Ureter (tissue), 1 donor: ENCODE measurements at places on chromosomes 7 and 10. TPM values are rescaled to one million over a fixed set of nuclear protein-coding genes. Genes with fewer than 3 reads are reported as not detected.

GNAT3 gene
- total RNA-seq = not detected

SPDYE8 gene
- total RNA-seq = not detected

PGAM2 gene
- 0.62 TPM for total RNA-seq

CALHM1 gene
- not detected for total RNA-seq

SRRM3 gene
- 2.3 TPM for total RNA-seq

PLEKHS1 gene
- 25.7 TPM for total RNA-seq

HTRA1 gene
- total RNA-seq = 55.2 TPM

SORCS3 gene
- total RNA-seq = not detected

ZNF37A gene
- total RNA-seq = 21.1 TPM

STEAP1B gene
- total RNA-seq = 0.73 TPM

CALCR gene
- total RNA-seq = 0.16 TPM

PIP4K2A gene
- 36.9 TPM for total RNA-seq

SVOPL gene
- total RNA-seq = 2.1 TPM

TBATA gene
- not detected for total RNA-seq

DNA sequence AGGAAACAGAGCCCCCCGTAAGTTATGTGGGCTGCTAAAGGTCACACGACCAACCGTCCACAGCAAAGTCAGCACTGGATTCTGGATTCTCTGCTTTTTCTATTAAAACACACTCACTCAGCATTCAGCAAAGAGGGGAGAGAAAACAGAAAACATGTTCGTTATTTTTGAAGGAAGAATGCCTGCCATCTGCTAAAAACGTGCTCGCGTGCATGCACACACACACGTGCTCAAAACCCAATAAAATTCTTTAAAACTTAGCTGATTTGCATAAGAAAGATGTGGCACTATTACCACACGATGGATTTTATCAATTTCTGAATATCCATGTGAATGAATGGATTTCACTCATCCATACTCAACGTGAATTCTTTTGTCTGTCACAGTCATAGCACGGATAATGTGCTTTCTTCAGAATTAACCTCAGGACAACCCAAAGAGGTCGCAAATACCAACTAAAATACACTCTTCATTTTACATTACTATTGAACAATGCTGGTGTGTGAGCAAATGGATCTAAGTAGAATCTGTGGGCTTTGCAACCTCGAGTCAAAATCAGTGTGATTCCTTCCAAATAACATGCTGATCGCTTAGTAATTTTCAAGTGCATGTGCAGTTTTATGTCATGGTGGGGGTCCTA is 40.8 kb downstream of the NRP1 start:
- DNase-seq = no peak

DNA sequence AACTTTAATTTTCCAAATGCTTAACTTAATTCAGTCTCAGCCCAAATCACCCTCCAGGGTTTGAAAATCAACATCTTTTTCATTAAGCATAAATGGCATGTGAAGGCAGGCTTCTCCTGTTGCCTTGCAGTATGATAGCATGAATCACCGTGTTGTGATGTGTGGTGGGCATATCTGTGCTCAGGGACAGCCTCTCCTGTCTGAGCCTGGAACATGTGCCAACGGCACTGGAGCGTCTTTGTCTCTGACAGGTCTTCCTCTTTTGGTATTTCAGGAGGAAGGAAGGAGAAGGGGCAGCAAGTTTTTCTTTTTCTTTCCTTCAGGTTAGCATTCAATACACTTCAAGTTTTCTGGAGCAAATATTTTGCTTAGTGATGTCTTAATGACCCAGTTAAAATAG is 57.6 kb downstream of the LRGUK start:
- no peak for DNase-seq

GRCh38 chr10:30154561-30154960 is 95.2 kb upstream of the JCAD start:
- no peak for DNase-seq

- peak; percentile 39 for DNase-seq
These were observed 146.3 kb downstream of the TCF7L2 start for GRCh38 chr10:113096128-113096996.

DNA sequence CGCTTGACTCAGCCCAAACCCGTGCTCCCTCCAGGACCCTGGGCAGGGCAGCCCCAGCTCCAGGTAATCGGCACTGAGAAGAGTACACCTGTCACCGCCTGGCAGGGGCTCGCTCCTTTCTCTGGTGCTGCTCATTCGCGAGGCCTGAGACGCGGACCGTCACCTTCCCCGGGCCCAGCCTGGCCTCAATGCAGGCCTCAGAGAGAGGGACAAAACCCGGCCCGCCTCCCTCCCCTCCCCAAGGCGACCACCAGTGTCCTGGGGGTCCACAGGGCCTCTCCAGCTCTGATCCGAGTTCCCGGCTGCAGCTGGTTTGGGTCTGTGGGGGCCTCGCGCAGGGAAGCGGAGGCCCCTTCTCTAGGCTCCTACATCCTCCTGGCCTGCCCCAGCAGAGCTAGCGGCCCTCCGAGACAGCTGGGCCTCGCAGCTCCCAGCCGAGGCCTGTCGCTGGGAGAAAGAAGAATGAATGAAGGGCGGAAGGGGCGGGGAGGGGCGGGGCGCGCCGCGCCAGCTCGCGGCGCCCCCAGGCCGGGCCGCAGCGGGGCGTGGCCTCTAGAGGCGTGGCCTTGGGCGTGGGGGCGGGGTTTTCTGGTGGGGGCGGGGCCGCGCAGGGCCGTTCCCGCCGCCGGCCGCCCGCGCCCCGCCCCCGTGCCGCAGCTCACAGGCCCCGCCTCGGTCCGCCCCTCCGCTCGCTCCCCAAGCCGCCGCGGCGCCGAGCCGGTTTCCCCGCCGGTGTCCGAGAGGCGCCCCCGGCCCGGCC is at the start of gene LIMK1:
Gene LIMK1, plus strand, starts transcription at position 688 of the 760 bp plus-strand sequence. CDS start 187 bp downstream, outside the sequence.
- peak; percentile 81 for DNase-seq

GRCh38 chr7:75650062-75650461 is 88.7 kb downstream of the HIP1 start:
- DNase-seq = no peak

DNA sequence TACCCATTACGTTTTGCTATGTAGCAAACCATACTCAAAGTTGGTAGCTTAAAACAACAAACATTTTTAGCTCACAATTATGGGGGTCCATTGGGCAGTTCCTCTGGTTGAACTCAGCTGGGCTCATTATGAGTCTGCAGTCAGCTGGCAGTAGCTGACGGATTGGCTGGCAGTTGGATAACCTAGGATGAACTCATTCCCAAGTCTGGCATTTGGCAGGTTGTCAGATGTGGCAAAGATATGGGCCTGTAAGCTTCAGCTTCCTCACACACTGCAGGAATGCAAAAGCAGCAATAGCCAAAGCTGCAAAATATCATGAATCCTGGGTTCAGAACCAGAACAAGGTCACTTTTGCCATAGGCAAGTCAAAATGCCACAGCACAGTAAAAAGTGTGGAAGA is 412.2 kb upstream of the SORCS1 start:
- no peak for DNase-seq

GRCh38 chr7:80097756-80098155 is 36.9 kb upstream of the GNAI1 start:
- no peak for DNase-seq

- no peak for DNase-seq
These were observed 181.0 kb downstream of the LRRC4 start for GRCh38 chr7:127850195-127850594.

DNA sequence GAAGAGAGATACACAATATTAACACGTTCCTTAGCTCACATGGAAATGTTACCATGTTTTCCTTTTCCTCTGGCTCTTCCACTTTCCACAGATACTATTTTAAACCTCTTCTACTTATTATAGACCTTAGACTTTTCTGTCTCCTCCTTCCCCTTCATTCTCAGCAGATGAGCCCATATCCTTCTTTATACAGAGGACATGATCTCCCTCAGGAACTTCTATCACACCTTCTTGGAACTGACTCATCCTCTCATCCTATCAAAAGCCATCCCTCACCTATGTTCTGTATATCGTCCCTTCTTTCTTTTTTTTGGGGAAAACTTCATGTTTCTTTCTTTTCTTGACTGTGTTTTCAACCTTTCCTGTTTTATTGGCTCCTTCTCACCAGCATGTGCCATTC is 20.8 kb downstream of the MTPN start:
- DNase-seq = no peak

DNA sequence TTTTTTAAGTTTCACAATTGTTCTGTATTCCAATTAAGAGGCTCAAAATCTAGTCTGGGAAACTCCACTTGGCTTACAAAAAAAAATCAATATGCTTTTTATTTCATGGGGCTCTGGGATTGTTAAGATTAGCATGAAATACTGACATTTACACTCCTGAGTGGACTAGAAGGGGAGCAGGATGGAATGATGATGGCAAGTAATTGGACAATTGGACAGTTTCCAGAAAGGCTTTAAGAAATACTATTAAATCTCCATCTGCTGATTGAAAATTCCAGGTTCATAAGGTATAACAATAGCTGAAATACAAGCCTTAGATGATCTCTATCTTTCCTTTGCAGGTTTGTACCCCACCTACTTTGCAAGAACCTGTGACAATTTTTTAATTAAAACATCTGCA is 184.4 kb downstream of the LRRTM3 start:
- DNase-seq = no peak

DNA sequence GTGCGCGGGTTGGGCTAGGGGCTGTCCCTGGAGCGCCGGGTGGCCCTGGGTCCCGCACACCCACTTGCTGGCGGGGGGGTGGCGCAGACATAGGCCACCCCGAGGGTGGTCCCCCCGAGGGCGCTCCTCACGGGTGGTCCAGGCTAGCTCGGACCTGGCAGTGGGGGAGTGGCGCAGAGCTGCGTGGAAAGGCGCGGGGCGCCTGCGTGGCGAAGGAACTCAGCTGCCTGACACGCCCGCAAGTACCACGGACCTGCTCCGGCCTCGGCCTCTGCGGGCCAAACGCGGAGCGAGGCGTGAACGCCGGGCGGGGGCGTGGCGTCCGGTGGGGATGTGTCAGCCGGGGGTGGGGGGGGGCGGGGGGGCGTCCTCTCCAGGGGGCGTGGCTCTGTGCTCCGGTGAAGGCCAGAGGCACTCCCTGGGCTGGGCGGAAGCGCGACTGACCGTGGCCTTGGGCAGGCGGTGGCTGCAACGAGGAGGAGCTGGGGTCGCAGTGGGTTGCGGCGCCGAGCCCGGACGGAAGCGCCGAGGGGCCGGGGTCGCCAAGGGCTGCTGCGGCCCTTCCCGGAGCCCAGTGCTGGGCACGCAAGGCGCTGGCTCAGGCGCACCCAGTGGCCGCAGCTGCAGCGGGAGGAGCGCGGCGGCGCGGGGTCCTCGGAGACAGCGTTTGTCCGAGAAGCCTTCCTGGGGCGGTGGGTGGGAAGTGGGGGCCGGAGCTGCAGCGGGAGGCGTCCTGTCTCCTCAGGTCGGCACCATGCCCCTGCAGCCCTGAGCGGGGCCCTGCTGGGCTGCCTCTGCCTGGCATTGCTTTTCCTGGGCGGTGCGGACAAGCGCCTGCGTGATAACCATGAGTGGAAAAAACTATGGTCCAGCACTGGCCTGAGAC is 58.9 kb upstream of the NUPR2 start:
- DNase-seq = peak; percentile 44

- DNase-seq = peak; percentile 50
These were observed 129.0 kb downstream of the MARCHF5 start for GRCh38 chr10:92419740-92420545.

DNA sequence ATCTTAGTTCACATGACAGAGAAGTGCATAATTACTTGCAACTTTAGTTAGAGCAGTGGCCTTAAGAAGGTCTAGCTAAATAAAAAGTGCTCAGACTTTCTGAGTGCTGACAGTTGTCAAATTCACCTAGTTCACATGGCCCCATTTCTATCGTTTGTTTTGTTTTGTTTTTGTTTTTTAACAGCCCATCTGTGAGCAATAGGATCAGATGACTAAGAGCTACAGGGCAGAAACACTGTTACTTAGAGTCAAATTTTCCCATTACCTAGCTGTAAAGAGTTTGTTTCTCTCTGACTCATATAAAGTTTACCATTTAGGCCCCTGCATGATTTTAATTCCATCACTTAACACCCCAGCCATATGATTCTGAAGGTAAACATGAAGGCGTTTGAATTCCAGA is 18.8 kb downstream of the CAV1 start:
- no peak for DNase-seq

DNA sequence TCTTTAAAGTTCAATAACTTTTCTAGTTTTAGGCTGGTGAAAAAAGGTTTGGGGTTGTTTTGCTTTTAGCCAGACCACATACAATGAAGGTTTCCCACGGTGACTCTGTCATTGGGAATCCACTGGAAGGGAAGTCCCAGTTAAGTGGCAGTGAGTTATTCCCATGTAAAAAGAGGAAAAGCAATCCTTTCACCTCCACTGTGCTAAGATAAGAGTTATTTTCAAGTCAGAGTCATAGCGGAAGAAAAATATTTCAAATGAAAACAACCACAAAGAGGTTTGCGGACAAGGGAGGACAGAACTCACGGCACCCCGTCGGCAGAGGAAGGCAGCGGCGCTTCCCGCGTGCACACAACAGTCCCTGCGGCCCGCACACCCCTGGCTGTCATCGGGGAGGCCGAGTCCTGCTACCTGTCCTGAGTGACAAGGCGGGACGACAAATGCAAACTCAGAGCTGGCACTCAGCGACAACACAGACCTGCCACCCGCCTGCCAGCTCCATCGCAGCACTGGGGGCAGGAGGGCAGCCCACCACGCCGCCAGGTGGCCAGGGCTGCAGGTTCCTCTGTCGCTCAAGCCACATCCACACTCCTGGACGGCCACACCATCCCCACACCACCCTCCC is 9.3 kb upstream of the PAPOLB start:
- no peak for DNase-seq

DNA sequence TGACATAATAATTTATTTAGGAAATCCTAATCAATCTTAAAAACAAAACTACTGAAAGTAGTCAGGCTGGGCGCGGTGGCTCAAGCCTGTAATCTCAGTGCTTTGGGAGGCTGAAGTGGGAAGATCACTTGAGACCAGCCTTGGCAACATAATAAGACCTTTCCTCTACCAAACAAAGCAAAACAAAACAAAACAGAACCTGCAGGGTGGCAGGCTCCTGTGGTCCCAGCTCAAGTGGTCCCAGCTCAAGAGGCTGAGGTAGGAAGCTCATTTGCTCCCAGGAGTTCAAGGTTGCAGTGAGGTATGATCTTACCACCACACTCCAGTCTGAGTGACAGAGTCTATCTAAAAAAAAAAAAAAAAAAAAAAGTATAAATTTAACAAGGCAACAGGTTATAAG is 748.0 kb downstream of the CNTNAP2 start:
- DNase-seq = no peak

GRCh38 chr10:101525848-101526247 is 62.2 kb downstream of the POLL start:
- DNase-seq = no peak

GRCh38 chr7:1021366-1021765 is 23.0 kb upstream of the GPR146 start:
- no peak for DNase-seq

- DNase-seq = no peak
These were observed 285.0 kb downstream of the BMPER start for GRCh38 chr7:34190299-34190698.

DNA sequence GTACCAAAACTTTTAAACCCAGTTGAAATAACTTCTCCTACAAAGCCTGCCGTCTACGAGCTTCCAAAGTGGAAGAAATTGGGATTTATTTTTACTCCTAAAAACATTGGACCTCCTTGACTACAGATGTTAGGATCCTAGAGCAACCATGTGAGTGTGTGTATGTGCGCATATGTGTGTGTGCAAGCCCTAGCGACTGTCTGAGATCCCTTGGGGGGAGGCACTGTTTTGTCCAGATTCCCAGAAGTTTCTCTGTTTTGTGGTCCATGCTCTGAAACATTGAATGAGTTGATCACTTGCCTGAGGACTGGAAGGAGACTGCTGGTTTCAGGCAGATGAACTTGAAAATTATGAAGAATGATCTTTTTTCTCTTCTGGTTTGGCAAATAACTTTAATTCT is 312.3 kb upstream of the ZNF32 start:
- peak; percentile 17 for DNase-seq
